ENCODE measurements at places on chromosomes 6 and 20.

- no peak for DNase-seq
These were observed 120.5 kb downstream of the MAP3K7 start for GRCh38 chr6:90466154-90466940.

DNA sequence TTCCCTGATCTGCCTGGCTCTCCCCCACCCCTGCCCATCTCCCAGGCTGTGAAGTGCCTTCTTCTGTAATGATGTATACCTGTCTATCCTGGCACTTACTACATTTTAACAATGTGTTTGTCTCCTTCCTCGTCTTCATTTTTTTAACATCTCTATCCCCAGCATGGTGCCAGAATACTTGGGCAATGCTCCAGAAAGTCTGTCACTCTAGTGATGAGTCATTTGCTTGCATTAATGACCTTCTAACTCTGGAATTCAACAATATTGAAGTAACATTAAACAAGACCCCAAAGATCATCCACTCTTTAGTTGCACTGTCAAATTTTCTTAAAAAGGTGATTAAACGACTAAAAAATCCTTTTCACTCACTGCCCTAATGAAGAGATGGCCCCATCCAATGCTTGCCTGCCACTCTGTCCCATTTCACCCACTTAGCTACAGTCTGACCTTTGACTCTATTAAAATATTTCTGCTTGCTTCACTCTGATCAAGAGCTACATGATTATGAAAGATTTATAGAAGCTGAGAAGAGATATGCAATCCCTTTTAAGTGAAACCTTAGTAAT lies 7.7 kb upstream of the KLHL31 start:
- DNase-seq = peak; percentile 62

DNA sequence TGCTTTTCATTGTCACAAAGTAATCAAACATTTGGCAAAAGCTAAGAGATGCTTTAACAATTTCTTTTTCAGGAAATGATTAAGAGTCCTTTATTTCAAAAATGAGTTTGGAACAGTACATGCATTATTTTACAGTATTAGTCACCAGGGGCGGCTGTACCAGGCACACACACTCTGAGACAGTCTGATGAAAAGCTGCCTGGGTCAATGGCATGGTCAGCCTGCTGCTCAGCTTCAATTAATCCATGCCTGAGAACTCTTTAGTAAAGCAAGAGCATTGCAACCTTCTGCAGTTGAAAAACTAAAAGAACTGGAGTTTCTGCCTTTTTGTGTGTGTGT lies 105.5 kb downstream of the TULP4 start:
- DNase-seq = no peak

DNA sequence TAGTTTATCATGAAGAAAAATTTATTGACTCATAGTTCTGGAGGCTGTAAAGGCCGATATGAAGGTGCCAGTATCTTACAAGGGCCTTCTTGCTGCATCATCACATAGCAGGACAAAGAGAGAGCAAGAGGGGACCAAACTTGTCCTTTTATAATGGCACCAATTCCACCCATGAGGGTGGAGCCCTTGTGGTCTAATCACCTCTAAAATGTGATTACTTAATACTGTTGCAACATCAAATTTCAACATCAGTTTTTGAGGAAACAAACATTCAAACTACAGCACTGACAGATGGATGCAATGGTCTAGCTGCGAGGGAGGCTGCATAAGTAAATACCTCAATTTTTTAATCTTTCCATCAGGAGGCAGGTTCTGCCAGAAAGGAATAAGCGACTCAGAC lies 76.7 kb upstream of the LAMA2 start:
- no peak for DNase-seq

DNA sequence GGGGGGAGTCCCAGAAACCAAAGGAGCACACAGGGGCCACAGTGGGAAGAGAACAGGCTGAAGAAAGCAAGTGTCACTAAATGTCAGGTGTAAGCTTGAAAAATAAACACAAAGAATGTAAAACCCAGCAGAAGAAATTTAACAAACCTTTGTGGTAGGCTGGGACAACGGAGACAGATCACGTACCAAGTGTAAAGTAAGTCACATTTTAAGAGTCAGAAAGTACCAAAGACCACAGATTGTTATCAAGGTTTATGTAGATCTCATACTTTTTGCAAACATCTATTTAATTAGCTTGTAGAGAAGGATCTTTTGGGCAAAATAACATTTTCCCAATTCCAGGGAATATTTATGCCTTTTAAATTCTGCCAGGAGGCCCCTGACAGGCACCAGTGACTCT lies 1.6 kb downstream of the CLIC5 start:
- no peak for DNase-seq

- no peak for DNase-seq
These were observed 46.9 kb upstream of the POPDC3 start for GRCh38 chr6:105226598-105227294.

- DNase-seq = no peak
These were observed 280.9 kb downstream of the QKI start for GRCh38 chr6:163695414-163695864.

DNA sequence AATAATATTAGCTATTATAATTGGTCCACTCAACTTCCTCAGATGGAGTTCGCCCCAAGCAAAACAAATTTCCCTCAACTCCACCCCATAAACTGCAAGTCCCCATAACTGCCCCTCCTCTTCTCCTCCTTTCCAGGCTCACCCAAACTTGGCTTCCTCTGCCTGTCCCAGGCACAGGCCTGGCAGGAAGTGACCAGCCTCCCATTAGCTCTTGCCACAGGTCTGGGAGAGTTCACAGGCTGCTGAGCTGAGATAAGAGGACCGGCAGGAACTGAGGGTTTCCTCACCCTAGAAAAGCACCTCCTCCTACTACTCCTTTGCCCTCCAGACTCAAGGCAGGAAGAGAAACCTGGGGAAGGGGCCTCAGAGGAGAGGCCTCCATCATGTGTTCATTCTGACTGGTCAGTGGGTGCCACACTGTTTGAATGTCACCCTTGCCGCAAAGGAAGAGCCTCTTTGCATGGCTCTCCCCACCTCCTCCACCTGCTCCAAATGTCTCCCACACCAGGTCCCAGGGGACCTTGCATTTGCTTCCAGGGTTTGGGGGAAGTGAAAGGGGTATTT lies 24.5 kb upstream of the SMIM29 start:
- no peak for DNase-seq

- DNase-seq = peak; percentile 61
These were observed 2.2 kb upstream of the APMAP start for GRCh38 chr20:24994470-24995368.

DNA sequence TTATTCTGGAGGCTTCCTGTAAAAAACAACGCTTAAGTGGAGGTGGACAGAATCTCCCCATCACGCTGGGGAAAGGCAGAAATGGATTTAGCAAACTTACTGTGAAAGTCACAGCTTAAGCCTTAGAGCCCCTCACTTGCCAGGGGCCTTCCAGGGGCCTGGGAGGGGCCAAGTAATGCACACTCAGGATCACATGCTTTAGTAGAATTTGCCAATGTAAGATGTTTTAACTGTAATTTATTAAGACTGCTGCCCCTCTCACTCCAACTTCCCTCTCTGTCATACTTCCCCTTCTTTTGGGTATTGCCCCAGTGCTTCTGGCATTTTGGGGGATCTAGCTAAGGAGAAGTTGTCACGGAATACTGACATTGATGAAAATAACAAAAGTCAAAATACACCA lies 12.6 kb upstream of the ADA start:
- no peak for DNase-seq

GRCh38 chr6:49909563-49909962 lies 43.2 kb upstream of the CRISP1 start:
- DNase-seq = no peak

GRCh38 chr6:82385546-82385945 lies 21.9 kb downstream of the TPBG start:
- no peak for DNase-seq

DNA sequence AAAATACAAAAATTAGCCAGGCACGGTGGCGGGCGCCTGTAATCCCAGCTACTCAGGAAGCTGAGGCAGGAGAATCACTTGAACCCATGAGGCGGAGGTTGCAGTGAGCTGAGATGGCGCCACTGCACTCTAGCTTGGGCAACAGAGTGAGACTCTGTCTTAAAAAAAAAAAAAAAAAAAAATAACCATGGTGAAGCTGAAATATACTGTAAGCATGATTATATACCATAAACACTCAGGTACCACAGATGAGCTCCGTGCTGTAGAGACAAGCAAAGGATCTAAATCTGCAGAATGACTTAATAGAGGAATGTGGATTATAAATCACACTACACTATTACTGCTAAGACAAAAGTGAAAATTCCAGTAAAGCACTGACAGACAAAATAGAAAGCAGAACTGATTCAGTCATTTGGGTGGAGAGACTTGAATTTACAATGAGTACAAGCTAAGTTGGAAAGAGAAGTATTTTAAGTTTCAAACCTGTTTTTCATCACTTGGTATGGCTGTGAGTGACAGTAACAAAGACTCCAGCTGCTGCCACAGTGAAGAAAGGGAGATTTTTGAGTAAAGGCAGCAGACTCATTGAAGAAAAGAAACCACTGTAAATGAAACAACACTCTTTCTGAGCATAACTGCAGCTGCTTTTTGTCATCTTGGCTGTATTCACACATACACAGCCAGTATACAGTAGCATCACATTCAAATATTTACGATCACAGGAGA lies 322.1 kb downstream of the RNGTT start:
- DNase-seq = no peak

DNA sequence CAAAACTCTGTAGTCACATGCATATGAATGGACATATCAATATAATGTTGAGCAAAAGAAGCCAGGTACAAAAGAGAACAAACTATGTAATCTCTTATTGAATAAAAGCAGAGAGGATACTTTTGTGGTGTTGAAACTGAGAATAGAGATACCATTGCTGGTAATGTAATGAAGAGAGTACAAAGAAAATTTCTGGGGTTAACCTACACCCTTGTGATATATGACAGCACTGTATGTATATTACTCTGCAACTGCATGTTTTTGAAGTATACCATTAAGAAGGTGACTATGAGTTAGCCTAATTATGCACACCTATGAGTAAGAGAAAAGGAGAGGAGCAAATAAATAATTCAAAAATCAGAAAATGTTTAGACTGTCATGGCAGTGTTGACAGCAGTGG lies 268.8 kb upstream of the DEFB112 start:
- no peak for DNase-seq

DNA sequence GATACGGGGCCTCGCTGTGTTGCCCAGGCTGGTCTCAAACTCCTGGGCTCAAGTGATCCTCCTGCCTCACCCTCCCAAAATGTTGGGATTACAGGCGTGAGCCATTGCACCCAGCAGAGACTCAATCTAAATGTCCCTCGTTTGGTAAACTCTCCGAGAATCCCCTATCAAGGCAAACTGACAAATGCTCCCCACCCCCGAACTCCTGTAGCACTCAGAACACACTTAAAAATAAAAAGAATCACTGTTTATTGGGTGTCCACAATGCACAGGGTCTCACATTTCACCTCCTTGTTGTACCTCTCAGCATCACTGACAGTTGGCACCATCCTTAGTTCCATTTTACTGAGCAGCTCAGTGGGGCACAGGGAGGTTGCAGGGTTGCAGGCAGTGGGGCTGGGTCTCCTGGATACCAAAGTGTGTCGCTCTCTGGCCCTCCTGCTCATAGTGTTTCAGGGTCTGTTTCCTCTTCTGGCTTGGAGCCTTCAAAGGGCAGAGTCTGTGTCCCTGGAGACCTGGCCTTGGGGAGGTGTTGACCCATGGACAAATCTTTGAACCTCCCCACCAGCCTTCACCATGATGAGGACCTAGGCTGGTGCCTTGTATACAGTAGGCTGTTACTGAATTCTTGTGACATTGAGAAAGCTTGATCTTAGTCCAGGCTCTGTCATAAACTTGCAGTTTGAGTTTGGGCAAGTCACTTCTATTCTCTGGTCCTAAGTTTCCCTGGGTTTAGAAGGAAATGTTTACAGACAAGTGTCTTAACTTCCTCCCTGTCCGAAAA lies 8.5 kb upstream of the SRC start:
- no peak for DNase-seq

GRCh38 chr6:146829792-146830565 lies 231.2 kb downstream of the ADGB start:
- DNase-seq = no peak

DNA sequence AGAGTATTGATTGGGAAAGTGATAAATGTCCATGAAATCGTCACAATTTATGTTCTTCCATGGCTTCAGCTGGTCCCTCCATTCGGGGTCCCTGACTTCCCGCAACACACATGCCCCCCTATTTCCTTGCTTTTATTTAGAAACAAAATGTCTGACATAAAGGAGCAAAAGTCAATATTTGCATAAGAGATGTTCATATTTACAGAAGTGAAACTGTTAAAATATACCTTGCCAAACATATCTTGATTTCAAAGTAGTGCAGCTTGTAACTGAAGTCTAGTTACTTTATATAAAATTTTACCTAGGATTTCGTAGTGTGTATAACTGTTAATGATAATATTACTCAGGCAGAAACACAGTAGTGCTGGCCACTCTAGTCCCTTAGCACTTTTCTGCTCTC lies 548.9 kb upstream of the ADGRB3 start:
- no peak for DNase-seq

DNA sequence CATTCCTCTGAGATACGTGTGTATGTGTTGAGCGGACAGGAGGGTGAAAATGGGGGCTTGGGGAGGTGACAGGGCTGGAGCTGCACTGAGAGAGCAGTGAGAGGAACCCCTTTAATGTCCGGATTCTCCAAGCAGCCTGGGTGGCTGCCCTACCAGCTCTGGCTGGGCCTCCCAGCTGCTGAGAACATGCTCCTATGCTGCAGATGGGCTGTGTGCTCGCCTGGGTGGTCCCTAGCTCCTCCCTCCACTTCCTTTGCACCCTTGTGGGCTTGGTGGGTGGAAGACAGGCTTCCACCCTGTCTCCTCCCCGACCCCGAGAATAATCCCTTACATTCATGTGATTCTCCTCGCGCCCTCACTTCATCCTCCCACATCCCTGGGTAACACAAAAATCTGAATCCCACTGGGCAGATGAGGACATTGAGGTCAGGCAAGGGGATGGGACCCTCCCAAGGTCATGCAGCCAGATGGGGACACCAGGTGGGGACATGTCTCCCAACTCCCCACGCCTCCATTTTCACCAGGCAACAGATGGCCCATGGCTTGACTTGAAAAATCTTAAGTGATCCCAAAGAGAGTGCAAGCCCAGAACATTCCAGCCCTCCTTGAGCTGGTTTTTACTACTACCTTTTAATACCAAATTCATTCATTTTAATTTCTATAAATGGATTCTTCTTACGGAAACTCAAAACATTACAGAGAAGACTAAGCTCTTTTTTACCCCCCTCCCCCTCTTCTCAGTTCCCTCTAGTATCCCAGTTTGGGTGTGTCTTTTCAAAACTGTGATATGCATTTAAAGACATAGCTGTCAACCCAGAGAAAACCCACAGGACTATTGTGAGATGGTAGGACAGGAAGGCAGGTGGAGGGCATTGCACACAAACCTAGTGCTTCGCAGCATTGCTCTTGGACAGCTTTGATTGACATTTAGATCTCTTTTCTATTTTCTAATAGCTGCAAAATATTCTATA lies 5.0 kb upstream of the PDRG1 start:
- no peak for DNase-seq

Measured in smooth muscle cell of the brain vasculature (primary cell).